ENCODE measurements at places on chromosomes 7 and 10.

- DNase-seq: no peak
Measured at GRCh38 chr10:71448146-71448545, 51.4 kb downstream of the CDH23 start.

- no peak for DNase-seq
Measured at GRCh38 chr10:50567384-50567783, 56.4 kb downstream of the SGMS1 start.

GRCh38 chr7:128742206-128742605 is 3.0 kb downstream of the CALU start:
- no peak for DNase-seq

GRCh38 chr10:612696-613095 is 76.8 kb downstream of the DIP2C start:
- no peak for DNase-seq

DNA sequence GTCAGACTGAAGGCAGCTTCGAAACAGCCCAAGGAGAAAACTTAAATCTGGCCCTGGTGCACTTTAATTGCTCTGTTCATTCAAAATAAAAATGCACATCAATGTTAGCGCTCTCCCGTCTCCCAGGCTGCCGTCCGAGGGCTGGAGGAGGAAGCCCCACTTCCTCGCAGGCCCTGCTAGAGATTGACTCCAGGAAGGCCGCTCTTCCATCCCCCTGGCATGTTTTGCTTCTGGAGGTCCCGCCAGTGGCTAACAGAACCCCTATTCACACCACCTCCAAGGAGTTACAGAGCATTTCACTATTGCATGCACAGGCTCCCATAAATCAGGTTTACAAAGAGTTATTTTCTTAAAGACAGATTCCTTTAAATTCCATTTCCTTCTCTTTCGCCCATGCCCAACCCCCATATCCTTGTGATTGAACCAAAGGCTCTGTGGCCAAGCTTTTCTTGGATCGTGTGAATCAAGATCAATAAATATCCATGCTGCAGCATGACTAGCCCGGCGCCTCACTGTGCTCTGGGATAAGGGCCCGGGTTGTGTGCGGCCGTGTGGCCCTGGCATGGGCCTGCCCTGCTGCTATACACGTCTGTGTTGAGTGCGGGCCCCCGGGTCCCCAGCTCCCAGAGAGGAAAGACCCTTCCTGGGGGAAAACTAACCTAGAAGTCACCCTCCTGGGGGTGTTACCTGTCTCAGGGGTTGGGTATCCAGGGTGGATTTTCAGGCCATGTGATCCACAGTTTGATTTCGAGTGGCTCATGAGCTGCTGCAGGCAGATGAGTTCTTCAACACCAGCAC is 118.7 kb upstream of the GDF10 start:
- no peak for DNase-seq

- no peak for DNase-seq
Measured at GRCh38 chr10:129505500-129506075, 38.5 kb downstream of the MGMT start.

GRCh38 chr7:43204081-43204480 is 91.6 kb downstream of the HECW1 start:
- DNase-seq: no peak

GRCh38 chr10:110803239-110803749 is 68.4 kb upstream of the PDCD4 start:
- DNase-seq: peak; percentile 5

DNA sequence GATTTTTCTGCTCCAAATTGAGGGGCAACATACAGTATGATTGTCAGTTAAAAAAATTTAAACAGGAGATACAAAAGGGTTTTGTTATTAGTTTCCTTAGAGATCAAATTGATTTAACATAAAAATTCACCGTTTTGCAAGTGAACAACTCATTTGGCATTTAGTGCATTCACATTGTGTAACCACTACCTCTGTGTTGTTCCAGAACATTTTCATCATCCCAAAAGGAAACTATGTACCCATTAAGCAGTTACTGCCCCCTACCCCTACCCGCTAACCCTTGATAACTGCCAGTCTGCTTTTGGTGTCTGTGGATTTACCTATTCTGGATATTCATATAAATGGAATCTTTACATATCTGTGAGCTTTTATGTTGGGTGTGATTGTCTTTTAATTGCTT is 3.1 kb downstream of the ZRANB1 start:
- DNase-seq: no peak

DNA sequence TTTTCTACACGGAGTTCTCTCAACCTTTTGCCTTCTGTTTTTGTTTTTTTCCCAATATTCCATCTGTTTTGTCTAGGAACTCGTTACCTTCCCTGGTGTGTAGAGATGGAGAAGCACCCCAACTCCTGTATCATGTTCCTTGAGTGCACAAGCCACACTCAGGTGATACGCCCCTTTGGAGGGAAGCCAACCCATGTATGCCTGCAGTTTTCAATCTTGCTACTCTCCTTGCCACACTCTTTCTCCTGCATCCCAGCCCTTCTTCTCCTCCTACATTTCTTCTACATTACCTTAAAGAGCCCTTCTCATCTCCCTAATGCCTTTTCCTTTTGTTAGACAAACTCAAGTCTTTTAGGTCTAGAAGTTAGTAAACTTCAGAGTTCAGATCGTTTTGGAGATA is 10.2 kb upstream of the SP4 start:
- DNase-seq: no peak

DNA sequence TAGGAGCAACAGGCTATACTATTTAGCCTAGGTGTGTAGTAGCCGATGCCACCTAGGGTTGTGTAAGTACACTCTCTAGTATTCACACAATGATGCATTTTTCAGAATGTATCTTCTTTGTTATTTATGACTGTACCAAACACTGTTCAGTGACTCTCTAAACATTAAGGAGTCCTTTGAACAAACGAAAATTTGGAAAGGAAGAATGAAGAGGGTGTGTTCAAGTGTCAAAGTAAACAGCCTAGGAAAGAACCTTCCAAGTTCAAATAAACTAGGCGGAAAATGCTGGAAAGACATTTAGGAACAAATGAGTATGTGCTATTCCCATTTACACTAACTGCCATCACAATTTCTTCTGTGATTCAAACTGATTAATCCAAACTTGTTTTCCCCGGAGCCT is 142.4 kb downstream of the CHCHD3 start:
- DNase-seq: no peak

DNA sequence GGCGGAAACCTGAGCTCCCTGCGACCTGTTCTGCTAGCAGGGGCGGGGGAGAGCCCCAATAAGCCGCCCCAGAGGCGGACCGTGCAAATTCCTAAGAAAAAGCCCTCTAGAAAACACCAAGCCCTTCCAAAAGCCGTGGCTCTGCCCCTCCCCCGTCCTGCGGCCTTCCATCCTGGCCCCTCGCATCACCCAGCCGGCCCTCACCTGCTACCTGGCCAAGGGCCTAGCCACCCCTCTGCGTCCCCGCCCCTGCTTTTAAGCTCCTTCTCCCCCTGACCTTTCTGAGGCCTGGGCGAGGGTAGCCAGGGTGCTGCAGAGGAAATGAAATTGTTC is 24.9 kb downstream of the SKIDA1 start:
- no peak for DNase-seq

- no peak for DNase-seq
Measured at GRCh38 chr10:28468707-28469483, 64.0 kb upstream of the WAC start.

DNA sequence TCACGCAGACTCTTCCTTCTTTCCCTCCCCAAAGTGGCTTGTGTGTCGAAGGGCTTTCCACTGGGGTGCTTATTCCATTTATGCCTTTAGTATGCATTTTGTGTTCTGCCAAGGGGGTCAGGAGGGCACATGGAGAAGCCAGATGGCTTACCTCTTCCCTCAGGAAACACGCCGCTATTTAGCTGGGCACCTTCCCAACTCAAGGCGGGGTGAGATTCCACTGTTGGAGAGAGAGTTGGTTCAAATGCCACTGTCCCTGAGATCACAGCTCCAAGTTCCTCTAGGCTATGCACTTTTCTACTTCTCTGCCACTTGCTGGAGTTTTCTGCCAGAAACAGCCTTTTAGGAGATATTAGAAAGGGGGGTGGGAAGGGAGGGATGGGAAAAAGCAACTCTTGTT is 1091.8 kb downstream of the LRMDA start:
- DNase-seq: no peak

- DNase-seq: no peak
Measured at GRCh38 chr10:8533462-8533861, 479.0 kb downstream of the GATA3 start.

GRCh38 chr7:30434140-30434799 is 44.3 kb downstream of the NOD1 start:
- no peak for DNase-seq

DNA sequence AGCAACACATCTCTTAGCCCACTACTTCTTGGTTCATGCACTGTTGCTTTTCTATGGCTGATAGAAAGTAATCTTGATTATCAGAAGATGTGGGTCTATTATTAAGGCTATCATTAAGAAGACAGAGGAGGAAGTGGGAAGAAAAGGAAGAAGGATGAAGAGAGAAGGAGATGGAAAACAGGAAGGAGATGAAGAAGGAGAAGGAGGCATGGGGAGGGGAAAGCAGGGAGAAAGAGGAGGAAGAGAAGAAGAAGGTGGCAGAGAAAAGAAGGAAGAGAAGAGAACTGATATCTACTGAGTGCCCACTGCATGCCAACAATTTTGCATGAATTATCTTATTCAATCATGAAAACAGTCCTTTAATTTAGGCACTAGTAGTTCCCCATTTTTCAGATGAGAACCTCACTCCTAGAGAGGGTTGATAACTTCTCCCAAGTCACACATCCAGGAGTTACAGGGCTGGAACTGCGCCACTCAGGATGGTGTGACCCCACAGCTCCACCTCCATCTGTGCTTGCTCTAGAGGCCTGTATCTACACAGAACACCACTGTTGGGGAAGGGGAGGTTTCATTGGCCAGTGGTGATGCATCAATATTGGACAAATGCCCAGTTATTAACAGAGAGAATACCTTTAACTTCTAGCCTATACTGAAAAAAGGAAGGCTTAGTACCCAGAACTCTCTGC is 147.4 kb downstream of the CXCL12 start:
- no peak for DNase-seq

DNA sequence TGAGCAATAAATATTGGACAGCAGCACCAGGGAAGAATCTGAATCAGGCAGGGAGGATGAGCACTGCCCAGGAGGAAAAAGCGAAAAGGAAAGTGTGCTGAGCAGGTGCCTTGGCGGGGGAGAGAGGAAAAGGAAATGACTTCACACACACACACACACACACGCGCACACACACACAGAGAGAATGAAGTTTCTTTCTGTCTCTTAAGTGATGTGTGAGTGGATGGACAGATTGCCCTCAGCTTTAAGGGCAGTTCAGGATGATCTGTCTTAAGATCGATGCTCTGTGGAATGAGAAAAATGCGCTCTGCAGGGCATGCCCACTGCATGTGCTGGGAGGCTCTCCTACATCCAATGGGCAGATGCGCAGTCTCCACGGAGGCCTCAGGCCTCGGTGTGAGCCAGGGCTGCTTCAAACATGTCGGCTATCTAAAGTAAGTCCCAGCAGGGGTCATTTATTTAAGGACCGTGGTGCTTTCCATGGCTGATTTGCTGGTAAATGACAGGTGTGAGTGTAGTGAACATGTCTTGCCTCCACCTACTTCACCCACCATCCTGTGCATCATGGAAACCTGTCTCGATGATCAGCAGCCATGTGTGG is 2.5 kb upstream of the ACBD5 start:
- peak; percentile 60 for DNase-seq

DNA sequence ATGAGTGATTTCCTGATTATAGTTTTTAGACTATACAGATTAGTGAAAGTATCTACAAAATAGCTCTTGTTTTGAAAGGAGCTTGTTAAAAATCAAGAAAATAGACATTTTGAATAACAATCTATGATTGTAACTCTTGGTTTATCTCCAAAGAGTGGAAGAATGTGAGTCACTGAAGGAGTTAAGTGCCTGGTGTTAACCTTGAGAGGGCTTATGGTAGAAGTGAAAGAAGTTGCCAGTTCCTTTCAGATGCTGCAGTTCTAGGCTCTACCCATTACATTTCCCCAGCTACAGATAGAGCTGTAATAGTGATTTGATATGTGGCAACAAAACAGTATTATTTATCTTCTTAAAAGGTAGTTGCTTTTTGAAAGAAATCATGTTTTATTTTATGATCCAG is 12.7 kb downstream of the NRBF2 start:
- no peak for DNase-seq

DNA sequence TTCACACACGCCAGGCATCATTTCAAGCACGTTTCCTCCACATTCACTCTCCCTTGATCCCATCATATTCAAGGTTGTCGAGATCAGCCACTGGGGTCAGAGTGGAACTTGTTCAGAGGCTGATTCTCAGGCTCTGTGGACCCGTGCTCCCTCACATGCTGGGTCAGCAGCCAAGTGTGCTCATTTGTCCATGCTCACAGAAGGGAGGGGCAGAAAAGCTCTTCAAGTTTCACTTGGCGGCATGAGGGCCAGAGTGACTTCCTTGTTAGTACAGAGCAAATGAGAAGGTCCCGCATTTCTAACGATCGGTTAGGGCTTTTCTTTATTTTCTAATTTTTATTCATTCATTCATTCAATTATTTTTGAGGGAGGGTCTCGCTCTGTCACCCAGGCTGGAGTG is 82.2 kb downstream of the EBLN1 start:
- no peak for DNase-seq

DNA sequence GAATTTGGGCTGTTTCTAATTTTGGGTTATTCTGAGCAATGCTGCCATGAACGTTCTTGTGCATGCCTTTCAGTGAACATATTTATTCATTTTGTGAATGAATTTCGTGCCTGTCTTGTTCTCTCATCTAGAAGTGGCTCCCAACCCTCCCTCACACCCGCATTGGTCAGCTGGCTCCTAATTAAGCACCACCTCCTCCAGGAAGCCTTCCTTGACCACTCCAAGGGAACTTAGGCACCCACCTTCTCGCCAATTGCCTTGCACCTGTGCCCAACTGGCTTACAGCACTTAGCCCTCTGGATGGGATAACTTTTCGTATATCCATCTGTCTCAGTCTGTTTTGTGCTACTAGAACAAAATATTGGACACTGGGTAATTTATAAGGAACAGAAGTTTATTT is 107.1 kb downstream of the MYL10 start:
- no peak for DNase-seq

DNA sequence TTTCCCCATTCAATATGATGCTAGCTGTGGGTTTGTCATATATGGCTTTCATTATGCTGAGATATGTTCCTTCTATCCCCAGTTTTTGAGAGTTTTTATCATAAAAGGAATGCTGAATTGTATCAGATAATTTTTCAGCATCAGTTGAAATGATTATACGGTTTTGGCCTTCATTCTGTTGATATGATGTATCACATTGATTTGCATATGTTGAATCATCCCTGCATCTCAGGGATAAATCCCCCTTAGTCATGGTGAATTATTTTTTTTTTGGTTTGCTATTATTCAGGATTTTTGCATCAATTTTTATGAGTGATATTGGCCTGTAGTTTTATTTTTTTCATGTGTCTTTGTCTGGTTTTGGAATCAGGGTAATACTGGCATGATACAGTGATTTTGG is 1152.3 kb upstream of the C7orf33 start:
- no peak for DNase-seq

All from SK-MEL-5 (cell line).